ENCODE measurements at places on chromosomes 5 and 9. TPM values are rescaled to one million over a fixed set of nuclear protein-coding genes. Genes with fewer than 3 reads are reported as not detected.

Gene STKLD1
- total RNA-seq, result not detected

Gene CDX1
- total RNA-seq, result 0.35 TPM

Gene GALNT12
- 1.4 TPM for total RNA-seq

Gene PAPPA
- total RNA-seq, result 5.7 TPM

Gene TTC16
- total RNA-seq, result not detected

Gene TMEM141
- 33.0 TPM for total RNA-seq

Gene PLK2
- 23.7 TPM for total RNA-seq

Gene GTF2H2C
- 26.7 TPM for total RNA-seq

Gene SURF1
- 30.8 TPM for total RNA-seq

Gene CEP72
- total RNA-seq, result 2.0 TPM

Gene BHMT2
- total RNA-seq, result 60.6 TPM

Gene SOX30
- not detected for total RNA-seq

Gene IRX1
- total RNA-seq, result not detected

Gene C9
- total RNA-seq, result not detected

Gene COL15A1
- total RNA-seq, result 73.3 TPM

Gene C9orf50
- total RNA-seq, result not detected

Gene WDR5
- total RNA-seq, result 28.7 TPM

Gene ARHGEF28
- total RNA-seq, result 9.4 TPM

Gene IL6ST
- total RNA-seq, result 433 TPM

Gene NR2F1
- 71.5 TPM for total RNA-seq
